NCI-H1092 (cell line): ENCODE measurements at places on chromosomes 13 and 19.

DNA sequence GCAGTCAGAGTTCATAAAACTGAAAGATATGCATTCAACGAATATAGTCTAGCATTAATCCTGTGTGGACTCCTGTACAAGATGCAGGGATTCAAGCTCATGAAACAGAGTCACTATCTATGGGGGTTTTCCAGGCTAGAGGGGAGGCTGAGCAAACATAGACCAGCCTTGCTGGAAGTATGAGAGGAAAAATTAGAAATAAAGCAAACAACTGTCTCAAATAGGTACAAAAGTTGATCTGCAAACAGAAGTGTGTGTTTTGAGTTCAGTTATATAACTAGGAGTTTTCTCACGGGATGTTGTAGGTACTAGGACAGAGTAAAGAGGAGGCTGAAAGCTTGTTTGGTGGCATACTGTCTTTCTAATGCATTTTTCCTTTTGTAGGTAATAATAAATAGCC is 8.5 kb upstream of the LGALS14 start:
- no peak for DNase-seq

DNA sequence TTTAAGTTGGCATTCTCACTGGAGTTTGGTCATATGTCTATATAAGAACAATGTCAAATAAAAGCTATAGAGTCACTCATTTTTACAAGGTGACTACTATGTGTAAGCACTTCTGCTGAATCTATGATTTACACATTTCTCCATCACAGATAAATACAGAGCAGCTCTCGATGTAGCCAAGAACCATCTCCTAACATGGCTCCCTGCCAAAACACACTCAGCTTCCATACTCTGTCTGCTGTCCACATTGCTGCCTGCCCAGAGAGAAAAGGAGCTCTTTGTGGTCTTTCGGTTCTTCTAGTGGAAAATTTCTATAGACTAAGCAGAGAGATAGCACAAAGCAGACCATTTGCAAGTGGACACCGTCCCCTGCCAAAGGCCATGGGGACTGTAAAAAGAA is 190.9 kb upstream of the KLF12 start:
- DNase-seq = peak; percentile 92

DNA sequence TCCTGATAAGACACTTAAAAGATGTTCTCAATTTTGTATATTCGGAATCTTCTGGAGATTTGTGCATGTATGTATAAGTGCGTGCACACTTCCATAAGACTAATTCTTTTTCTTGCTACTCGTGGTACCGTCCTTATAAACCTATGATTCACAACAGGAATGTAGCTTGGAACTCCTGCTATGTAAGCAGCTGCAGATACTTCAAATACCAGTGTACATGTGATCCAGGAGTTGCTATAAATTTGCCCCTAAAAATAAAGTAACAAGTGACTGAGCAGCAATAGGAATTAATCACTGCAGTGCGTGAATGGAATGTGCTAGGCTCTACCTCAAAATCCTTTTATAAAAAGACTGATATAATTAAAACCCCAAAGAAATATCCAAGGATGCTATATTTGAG is 214.9 kb downstream of the KLF5 start:
- DNase-seq = no peak

DNA sequence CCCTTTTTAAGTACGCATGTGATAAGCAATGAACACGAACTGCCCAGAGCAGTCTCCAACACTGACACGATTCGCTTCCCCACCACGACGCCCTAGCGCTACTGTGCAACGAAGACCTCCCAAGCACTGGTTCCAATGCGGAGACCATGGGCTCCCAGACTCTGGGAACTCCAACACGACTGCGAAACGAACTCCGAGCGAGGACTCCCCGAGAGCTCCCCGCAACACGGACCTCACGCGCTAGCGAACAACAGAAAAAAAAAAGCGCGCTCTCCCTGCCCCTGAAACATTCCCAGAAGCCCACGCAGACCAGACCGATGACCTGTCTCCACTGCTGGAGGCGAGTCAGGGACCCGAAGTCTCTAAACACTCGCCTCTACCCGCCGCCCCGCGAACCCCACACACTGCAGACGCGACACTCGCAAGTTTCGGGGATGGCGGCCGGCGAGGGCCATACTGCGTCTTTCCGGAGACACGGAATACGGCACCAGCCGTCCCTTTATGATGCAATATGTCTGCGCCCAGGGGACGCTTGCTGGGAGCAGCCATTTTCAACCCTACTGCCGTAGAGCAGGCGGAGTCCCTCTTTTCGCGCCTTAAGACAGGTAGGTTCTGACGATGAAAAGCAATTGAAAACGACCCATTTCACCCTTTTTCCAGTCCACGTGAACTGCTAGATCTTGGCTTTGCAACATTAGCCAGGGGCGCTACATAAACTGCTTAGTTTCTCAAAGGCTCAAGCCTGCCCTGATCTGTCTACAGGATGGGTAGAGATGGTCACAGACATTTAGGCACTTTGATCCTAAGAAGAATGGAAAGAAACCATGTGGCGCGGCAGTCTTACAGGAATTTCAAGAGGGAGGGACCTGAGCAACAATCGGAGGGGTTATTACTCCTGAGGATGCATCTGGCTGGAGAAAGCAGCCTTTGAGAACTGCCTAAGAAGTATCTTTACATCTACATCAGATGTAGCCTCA is at the start of gene ZNF577:
ZNF577 (minus strand) TSS at position 430 of the 977 bp plus-strand sequence. CDS start 7,569 bp downstream, outside the sequence.
- DNase-seq = no peak

DNA sequence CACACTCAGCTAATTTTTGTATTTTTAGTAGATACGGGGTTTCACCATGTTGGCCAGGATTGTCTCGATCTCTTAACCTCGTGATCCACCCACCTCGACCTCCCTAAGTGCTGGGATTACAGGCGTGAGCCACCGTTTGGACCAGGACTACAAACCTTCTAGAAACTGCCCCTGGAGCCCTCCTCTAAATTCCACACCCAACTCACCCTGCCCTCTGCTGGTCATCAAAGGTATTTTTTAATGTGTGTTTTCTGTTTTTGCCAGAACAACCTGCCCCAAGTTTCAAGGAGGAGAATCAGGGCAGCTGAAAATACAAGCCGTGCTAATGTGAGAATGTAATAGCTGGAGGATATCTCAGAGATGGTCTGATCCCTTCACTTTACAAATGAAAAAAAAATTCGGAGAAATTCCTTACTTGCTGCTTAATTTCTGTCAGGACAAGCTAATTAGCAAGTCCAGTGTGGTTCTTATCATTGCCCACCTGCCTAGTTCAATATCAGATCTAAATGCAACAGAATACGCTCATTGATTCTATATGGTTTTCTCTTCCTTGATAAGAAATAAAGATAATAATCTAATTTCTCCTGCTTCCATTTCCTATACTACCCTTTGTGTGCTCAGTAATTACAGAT is 4.1 kb downstream of the ATP8A2 start:
- peak; percentile 21 for DNase-seq

- DNase-seq = no peak
Observed at GRCh38 chr13:109157275-109157674, 527.9 kb downstream of the MYO16 start.

DNA sequence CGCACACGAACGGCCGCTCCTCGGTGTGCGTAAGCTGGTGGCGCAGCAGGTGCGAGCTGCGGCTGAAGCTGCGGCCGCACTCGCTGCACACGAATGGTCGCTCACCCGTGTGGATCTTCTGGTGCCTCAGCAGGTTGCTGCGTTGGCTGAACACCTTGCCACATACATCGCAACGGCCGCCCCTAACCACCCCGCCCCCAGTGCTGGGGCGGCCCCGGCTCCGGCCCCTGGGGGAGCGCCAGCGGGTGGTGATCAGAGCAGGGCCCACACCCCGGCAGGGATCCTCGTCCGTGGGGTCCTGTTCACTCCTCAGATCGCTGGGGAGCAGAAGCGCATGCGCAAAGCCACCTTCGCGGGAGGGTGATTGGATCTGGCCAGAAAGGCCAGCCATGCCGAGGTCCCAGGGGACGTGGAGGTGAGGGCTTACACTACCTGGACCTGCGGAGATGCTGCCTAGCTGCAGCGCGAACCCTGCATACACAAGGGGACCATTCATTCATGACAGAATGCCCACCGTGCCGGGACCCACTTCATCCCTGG is 4.7 kb upstream of the UBE2M start:
- no peak for DNase-seq

GRCh38 chr19:1446713-1447481 is 3.0 kb upstream of the APC2 start:
- DNase-seq = peak; percentile 21
